ENCODE measurements at places on chromosomes 3 and 15.
A peak's percentile ranks its signal among the peaks of the same experiment; 100 is the strongest.

GRCh38 chr3:37940242-37940908 is 50.2 kb upstream of the VILL start:
- no peak for DNase-seq

GRCh38 chr3:82715091-82715856 is 953.8 kb upstream of the GBE1 start:
- no peak for DNase-seq

DNA sequence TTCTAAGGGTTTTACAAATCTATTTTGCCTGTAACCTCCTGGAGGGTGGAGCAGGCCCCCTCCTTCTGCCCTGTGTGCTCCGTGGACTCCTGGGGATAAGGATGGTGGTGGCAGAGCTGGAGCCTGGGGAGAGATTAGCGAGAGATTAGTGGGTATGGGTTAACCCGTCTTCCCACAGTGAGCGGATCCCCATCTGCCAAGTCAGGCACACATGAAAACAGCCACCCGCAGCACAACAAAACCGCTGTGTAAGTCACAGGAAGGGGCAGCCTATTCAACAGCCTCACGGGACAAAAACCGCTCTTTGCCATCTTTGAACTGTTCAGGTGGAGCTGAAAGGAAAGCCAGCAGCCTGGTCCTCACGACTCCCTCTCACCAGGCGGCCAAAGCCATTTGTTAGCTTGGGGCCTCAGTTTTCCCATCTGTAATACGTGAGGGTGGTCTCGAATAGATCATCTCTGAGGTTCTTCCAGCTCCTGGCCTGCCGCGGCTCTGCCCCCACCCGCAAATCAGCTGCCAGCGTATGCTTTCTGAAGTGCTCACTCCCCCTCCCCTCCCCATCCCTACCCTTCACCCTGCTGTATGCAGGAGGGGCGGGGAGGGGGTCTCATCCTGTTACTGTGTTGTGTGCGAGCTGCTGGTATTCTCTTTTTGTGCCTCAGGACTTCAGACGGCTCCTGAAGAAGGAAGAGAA is 43.6 kb downstream of the PDIA5 start:
- no peak for DNase-seq

GRCh38 chr15:95874637-95875036 is 455.9 kb upstream of the NR2F2 start:
- DNase-seq, result no peak

DNA sequence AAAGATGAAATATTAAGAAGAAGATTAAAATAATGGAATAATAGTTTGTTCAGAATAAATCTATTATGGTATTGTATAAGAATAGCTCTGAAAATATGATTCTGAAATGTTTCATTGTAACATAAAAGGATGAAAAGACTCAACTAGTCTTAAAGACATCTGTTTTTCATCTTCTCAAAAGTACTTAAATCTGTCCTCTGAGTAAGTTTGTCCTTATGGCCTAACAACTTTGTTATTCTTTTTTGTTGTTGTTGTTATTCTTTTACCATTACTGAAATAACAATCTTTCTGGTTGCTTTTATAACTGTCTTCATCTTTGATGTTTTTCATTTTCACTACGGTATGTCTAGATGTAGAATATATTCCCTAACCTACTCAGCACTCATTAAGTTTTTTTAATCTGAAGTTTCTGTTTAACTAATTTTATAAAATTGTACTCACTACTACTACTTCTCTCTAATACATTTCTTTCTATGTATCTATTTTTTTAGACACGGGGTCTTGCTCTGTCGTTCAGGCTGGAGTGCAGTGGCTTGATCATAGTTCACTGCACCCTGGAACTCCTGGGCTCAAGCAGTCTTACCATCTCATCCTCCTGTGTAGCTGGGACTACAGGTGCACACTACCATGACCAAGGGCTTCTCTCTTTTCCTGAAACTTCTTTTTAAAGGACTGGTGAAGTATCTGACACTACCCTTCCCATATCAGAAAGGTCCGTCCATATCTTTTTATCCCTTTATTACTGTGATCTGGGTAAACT is 240.7 kb downstream of the PCCB start:
- DNase-seq, result no peak

GRCh38 chr15:82986442-82986780 is 401 bp downstream of the RAMAC start:
- peak; percentile 4 for DNase-seq

DNA sequence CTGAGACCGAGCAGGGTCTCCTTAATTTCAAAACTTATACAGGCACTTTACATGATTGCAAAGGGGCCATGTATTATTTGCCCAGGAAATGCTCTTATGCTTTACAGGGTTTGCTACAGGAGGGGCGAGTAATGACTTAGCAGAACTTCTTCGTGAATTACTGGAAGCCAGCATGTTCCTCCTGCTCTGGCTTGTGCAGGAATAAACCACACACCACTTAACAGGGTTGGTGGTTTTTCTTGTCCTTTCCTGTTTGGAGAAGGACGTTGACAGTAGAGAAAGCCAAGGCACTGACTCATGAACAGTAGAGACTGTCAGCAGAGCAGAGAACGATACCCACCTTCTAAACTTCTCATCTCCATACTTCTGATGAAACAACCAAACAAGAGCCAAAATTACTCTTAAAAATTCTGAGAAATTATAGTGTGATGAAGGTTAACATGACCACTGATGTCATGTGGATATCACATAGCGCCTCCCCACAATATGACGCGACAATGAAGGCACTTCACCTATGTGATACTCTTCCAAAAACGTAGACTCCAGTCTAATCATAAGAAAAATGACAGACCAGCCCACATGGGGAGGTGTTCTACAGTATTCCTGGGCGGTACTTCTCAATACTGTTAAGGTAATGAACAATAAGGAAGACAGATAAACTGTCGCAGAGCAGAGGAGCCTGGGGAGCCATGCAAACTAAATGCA is 24.7 kb upstream of the MCTP2 start:
- peak; percentile 13 for DNase-seq

GRCh38 chr3:158050461-158050860 is 55.8 kb downstream of the SHOX2 start:
- DNase-seq, result no peak

DNA sequence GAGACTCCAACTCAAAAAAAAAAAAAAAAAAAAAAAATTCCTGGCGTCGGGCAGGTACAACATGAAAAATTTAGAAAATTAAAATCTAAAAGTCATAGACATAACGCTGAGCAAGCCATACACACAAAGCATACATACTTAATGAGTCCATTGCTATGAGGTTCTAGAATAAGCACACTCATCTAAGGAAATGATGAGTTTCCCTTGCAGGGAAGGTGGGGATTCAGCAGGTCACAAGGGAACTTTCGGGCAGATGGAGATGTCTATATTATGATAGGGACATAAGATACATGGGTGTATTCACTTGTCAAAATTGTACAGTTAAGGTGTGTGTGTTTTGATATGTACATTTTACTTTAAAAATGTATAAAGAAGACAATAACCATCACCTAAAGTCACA is 120.2 kb upstream of the LIPC start:
- no peak for DNase-seq

- DNase-seq, result no peak
These were observed 184.5 kb upstream of the TSC22D2 start for GRCh38 chr3:150223558-150223957.

GRCh38 chr3:116242825-116243224 is 202.5 kb downstream of the LSAMP start:
- no peak for DNase-seq

DNA sequence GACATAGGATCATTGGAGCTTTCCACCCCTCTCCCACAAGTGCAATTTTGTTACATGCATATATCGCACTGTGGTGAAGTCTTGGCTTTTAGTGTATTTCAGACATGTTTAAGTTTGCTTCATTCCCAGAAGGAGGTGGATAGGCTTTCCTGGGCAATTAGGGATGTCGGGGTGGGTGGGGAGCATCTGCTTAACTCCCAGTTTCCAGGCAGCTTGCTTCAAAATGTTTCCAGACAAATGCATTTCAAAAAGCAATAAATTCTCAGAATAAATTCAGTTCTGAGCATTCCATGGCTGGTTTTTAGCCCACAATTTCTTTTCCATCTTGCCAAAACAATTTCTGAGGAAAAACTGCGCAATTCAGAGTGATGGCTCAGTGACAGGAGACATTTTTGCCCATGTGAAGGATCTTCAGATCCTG is 227.7 kb upstream of the ZPLD1 start:
- DNase-seq, result no peak

DNA sequence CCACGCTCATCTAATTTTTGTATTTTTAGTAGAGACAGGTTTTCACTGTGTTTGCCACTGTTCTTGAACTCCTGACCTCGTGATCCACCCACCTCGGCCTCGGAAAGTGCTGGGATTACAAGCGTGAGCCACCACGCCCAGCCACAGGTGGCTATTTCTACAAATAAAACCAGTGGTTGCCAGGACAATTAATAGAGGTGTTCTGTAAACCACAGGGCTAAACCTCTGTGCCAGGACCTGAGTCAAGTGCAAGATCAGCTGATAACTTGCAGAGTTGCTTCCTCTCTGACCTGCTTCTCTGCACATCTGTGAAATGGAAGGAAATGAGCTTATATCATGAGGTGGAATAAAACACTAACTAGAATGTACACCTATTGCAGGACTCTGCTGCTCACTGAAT is 72.8 kb downstream of the CD200R1L start:
- no peak for DNase-seq

GRCh38 chr15:34600923-34601322 is 17.5 kb upstream of the GOLGA8B start:
- no peak for DNase-seq

DNA sequence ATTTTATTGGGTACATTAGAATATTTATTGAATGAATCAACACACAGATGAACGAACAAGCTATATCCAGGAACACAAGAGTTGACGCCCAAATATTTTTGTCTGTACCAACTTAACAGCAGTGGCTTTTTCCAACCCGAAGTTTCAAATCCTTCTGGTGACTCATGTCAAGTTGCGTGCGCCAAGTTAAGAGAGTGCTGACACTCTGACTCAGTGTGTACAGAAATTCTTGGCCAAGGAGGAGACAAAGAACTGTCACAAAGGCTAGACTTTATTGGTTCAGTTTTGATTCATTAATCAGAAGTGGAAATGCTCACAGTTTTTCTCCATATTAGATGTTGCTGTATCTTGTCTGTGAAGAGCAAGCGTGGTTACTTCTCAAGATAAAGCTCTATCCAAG is 59.6 kb upstream of the TSC22D2 start:
- no peak for DNase-seq

DNA sequence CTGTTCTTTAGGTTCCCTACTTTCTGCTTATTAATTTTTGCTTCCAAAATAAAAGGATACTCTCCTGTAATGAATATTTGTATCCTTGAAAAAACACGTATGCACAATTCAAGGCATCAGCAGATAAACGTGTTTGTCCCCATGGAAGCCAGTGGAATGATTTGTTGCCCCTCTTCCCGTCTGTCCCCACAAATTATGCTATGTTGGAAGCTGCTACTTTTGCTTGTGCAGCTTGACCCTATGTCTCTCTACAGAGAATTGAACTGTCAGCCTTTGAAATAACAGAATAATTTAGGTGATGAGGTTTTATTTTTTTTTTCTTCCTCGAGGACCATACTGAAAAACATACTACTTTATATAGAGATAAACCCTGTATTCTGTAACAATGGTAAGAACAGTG is 401.5 kb upstream of the GOLIM4 start:
- no peak for DNase-seq

- DNase-seq, result no peak
These were observed 11.2 kb upstream of the MTMR14 start for GRCh38 chr3:9638155-9638554.

DNA sequence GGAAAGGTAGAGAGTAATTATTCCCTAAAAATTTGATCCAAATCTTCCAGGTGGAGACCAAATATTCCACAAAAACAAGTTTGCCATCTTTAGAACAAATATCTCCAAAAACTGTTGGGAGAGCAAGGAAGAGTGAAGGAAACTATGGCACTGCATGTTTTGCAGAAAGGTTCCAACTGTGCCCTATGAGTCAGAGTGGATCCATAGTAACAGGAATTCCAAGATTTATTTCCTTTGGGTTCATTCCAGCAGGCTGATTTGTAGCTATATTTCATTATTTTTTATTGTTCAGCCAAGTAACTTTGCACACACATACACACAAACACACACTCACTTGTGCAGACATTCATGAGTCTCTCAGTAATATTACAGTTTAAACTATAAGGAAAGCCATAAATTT is 459.7 kb upstream of the EPHA6 start:
- no peak for DNase-seq

- DNase-seq, result no peak
These were observed 3.9 kb upstream of the VPS8 start for GRCh38 chr3:184808021-184808420.

GRCh38 chr3:56303487-56303886 is 164.8 kb downstream of the ERC2 start:
- no peak for DNase-seq

DNA sequence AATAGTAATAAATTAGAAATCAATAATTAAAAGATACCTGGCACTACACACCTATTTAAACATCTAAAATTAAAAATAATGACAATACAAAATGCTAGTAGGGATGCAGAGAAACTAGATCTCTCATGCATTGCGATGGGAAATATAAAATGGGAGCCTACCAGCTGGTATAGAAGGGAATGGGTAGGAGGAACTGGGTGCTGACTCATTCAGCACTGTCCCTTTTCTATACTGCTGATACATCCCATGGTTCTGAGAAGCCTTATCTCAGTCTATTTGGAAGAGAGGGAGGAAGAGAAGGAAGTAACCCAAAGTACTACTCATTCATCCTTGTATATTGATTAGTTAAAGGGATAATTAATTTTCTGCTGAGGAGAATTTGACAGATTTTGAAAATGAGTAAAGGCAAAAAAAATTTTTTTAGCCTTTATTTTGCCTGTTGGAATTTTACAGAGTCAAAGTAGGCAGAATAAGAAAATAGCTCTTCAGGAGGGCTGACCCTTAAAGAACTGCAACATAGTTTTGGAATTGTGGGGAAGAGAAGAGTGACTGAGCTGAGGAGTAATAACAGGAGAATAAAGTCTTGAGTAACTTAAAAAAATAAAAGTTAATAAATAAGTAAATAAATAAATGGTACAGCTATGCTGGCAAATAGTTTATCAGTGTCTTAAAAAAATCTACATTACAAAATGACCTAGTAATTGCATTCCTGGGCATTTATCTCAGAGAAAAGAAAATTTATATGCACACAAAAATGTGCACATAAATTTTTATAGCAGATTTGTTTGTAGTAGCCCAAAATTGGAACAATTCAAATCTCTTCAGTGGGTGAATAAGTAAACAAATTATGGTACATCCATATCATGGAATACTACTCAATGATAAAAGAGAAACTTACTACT is 15.3 kb upstream of the BHLHE40 start:
- no peak for DNase-seq

DNA sequence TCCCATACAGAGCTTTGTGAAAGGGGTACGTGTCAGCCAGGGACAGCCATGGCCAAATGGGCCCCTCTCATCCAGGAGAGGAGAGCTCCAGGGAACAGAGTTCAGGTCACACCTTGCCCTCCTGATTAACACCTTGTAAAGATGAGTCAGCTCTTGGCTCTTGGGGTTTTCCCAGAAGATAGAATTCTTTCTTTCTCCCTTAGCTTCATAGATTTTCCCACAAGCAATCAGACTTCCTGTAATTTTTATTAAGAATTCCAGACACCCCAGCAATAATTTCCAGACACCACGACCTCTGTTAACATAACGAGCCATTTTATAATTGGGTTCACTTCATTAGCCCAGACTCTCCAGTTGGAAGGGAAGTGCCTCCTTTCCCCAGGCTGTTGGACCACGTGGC is 86.4 kb downstream of the LRTM1 start:
- DNase-seq, result no peak

- peak; percentile 45 for DNase-seq
These were observed at the start of gene SH3GL3 for GRCh38 chr15:83446904-83447709. SH3GL3 (plus strand) TSS chr15:83447341; CDS start chr15:83447534, 193 bp downstream.
